ENCODE measurements at places on chromosomes 3 and 15.

- DNase-seq = no peak
These were observed 9.6 kb upstream of the FOXB1 start for GRCh38 chr15:59994526-59994887.

DNA sequence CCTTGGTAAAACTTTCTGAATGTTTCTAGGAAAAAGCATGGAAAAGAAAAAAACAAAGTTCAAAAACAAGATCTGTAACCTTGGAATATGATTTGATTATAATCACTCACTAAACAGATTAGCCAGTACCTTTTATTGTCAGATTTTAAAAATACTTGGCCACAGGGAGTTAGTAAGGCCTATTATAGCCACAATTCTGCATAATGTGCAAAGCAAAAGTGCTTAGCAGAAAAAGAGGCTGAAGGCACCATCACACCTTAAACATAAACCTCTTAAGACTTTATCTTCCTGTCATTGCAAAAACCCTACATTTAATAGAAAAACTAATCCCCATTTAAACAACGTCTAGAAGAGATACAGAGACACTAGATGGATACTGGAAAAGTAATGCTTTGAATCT, 41.8 kb downstream of the CHSY1 start:
- no peak for DNase-seq

DNA sequence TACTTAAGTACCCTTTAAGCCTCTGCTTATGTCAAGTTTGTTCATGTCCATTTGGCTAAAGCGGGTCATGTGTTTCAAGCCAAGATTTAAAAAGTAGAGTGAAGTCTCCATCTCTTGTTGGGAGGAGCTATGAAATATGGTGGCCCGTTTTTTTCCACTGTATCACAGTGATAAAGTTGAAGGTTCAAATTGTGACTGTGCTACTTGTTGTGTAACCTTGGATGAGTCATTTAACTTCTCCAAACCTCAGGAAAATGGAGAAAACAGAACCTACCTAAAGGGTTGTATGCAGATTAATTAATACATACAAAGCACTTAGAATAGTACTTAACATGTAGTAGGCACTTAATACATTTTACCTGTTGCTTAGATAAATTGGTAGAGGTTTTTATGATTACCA, 43.4 kb downstream of the SNAPC5 start:
- DNase-seq = peak; percentile 32

GRCh38 chr15:32683906-32684584, 33.8 kb upstream of the GREM1 start:
- peak; percentile 93 for DNase-seq

- no peak for DNase-seq
These were observed 62.1 kb upstream of the NR2C2 start for GRCh38 chr3:14885307-14885706.

DNA sequence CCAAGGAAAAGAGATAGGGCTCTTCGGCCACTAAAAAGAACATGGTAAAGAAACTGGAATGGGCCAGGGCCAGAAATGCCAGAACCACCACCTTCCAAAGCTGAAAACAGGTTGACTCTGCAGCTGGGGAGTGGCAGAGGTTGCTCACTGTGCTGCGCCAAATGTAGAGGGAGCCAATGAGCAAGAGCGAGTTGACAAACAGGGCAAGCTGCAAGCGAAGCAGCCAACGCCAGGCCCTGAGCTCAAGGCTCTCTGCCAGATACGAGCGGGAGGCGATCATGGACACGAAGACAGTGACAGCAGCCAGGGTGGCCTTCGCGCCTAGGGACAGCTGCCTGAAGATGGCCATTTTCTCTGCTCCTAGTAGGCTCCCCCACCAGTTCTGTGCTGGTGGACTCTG, 3.1 kb downstream of the GLB1 start:
- DNase-seq = no peak

DNA sequence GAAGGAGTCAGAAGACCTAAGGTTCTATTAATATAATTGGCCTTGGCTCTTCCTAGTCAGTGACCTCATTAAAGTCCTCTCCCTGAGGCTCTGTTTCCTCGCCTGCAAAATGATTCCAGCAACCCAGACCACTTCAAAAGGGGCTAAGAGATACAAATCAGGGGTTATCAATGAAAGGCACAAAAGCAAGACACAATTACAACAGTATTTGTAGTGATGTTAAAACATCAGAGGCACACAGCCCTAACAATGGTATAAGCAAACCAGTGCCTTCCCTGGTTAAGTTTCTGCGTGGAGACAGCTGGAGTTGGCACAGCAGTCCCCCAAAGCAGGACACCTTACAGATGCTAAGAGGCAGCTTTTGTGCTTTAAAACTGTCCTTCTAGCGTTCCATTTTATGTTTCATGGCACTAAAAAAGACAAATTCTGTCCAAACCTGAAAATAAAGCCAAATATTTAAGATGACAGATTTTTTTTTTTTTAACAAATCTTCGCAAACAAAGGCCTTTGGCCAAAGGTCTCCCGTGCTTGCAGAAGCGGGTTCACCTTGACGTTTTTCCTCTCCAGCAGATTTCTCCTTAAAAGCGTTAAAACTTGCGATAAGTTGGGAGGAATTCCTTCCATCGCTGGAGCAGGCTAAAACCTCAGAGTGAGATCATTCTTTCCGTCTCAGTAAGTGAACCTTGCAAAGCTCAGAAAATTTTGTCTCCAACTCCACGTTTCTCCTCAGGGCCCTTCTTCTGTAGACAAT, 999 bp downstream of the ZNF280D start:
- peak; percentile 16 for DNase-seq

DNA sequence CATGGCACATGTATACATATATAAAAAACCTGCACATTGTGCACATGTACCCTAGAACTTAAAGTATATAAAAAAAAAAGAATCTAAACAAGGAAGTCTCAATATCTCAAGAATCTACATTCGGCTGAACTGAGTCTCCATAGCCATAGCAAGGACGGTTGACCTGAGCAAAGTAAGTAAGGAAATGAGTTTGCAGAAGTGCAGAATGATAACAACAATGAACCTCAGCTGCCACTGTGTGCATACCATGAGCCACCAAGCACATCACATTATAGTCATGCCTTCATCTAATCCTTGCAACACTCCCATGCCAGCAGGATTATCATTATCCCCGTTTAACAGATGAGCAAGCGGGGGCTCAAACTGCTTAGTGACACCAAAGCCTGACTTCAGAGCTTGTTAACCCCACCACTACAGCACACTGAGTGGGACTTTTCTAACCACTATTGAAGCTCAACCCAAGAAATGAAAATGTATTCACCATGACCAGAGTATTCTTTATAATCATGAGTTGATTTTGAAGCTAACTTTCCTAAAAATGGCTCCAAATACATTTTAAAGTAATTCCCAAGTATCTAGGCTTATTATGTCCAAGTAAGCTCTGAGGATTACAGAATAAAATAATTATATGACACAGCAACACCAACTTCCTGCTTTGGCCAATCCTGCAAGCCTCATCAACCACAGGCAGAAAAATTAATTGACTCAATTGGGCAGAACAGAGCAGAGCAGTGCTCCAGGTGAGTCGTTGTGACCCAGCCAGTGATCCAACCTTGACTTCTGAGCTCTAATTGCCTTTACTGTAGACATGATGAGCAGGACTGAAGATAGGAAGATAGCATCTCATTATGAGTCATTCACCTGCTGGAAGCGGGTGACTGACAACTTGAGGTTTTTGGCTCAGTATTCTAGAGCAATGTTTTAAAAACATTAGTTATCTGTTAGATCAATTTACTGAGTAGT, 47.3 kb upstream of the IL12A start:
- DNase-seq = no peak
